Adipocyte (in vitro differentiated cells): ENCODE measurements at places on chromosomes 7 and 10.

DNA sequence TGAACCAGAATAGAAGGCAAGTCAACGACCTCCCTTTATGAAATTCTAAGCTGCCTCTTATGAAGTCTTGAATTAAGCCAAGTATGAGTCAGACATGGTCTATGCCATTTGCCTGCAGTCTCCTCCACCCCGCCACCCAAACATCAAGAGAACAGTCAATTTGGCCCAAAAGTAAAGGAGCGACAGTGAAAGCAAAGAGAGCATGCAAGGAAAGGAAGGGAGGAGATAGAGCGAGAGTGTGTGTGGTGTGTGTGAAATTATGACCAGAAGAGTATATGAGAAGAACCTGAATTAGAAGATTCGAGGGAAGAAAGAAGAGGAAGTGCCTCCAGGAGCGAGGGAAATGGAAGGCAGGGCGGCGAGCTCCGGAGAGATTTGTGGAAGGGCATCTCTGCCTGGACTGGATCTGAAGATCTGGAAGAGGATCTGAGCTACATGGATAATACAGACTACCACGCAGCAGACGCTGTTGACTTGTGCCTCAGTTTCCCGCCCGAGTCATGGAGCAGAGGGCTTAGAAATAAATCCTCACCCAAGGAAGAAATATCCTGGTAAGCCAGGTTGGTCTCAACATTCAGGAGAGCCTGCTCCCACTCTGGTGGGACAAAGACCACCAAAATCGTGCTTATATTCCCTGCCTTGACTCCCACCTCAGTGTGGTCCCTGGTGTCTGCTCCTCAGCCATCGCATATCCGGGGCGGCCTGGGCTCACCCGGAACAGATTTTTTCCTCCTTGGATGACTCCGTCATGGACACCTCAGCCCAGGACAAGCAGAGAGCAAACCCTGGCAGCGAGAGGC lies 459 bp downstream of the ZDHHC6 start:
- peak; percentile 47 for DNase-seq

- no peak for DNase-seq
These were observed 21.4 kb downstream of the STAMBPL1 start for GRCh38 chr10:88901206-88901983.

DNA sequence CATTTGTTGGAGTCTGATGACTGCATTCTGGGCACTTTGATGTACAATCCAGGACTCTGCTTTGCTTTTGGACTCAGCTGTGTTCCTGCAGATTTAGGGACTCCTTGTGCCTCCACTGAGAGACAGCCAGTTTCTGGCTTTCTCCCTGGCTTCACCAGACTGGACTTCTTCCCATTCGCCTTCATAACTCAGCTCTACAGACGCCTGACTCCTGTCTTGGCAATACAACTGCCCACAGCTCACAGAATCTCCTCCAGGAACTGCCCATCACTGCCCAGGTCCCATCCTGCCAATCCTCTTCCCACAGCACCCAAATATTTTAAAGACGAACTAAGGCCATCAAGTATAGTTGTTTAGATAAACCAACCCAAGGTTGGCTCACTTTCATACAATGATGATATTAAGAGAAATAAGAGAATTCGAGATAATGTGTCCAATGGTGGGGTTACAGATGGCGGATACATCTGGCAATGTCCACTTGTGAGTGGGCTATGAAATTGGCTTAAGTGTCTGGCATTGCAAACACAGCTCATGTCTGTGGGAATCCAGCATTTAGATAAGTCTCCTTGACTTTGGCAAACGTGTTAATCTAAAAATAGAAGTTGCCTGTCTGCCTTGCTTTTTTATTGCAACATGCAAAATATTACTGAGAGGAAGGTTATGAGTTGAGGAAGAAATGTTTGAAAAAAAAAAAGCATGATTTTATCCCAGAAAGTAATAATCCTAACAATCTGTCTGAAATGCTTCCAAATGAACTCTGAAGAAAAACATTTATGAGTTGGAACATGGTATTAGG lies 95.1 kb downstream of the ITGA8 start:
- peak; percentile 93 for DNase-seq

- no peak for DNase-seq
These were observed 71.2 kb downstream of the APBB1IP start for GRCh38 chr10:26509307-26509706.

GRCh38 chr10:47277352-47278151 lies 22.4 kb upstream of the GDF10 start:
- DNase-seq, result no peak

DNA sequence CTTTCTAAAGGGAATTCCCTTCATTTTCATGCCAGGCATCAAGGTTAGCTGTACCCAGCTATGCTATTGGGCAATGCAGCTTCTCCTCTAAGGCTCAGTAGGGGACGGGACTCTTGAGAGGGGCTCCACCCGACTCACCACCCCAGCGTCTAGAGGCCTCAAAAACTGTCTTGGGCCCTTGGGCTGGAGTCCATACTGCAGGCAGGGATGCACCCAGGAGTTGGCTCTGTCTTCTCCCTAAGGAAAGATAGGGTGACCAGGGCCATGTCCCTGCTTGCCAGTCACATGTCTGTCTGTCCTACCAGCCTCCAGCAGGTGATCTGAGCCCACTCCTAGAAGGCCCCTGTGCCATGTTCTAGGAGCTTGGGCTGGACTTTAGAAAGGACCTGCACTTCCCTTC lies 1.2 kb downstream of the OPN4 start:
- no peak for DNase-seq

DNA sequence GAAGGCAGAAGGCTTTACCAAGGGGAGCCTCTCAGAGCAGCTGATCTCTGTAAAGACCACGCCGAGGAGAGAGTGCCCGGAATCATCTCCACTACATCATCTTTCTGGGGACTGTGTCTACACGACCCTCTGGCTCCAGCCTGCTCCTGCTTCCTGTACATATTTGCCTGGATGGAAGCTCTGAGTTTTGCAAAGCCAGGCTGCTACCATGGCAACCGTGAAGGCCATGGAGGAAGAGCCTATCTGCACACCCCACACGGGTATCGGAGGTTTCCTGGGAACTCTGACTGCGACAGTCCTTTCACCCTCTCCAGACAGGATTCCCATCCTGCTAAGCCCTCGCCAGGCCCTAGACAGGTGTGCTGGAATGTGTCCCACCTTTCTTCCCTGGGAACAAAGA lies 83.4 kb upstream of the TNRC18 start:
- no peak for DNase-seq

GRCh38 chr10:36114913-36115312 lies 472.8 kb upstream of the FZD8 start:
- DNase-seq, result peak; percentile 67

DNA sequence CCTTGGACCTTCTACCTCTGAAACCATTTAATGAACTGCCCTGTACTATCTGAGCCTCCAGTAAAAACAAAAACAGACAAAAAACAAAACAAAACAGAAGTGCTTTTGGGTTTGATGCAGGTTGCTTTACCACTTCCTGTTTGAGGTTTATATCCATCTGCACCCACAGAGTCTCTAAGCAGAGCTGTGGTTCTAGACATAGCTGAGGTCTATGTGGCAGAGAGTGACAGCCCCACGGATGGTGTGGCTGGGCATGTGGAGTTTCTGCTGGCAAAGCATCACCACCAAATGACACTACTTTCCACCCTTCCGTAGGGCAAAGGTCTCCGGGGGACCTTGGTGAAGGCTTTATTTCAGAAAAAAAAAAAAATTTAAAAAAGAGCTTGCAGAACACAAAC lies 754.2 kb downstream of the GRID1 start:
- no peak for DNase-seq

DNA sequence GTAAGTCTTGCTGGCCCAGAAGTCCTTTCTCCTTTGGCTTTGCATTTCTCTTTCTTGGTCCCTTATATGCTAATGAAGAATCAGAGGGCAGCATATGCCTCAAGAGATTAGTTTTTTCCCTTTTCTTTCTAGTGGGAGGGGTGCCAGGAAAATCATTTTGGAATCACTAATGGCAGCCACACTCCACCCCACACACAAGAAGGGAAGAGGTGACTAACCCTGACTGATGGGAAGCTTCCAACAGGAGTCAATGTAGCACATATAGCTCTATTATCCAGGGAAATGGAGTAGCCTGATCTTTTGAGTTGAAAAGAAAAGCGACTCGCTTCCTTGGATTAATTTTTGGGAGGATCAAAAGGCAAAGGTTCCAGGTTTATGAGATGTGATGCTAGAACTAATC lies 225.3 kb downstream of the KIF20B start:
- no peak for DNase-seq

- DNase-seq, result no peak
These were observed 755.3 kb upstream of the GALNT17 start for GRCh38 chr7:70376561-70377031.

DNA sequence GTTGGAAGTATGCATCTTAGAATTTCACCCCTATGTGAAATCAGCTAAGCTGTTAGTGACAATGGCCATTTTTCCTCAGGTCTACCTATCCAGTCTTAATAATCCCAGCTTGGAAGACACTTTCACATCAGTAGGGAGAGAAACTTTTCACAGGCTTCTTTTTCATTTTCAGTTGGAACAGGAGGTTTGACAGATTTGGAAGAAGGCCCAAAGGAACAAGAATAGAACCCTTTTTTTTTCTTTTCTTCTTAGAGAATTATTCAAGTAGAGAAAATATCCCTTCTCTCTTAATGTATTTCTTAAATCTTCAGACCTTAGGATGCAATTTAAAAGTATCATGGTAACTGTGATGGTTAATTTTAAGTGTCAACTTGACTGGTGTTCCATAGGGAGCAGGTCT lies 410.5 kb upstream of the C7orf33 start:
- no peak for DNase-seq

DNA sequence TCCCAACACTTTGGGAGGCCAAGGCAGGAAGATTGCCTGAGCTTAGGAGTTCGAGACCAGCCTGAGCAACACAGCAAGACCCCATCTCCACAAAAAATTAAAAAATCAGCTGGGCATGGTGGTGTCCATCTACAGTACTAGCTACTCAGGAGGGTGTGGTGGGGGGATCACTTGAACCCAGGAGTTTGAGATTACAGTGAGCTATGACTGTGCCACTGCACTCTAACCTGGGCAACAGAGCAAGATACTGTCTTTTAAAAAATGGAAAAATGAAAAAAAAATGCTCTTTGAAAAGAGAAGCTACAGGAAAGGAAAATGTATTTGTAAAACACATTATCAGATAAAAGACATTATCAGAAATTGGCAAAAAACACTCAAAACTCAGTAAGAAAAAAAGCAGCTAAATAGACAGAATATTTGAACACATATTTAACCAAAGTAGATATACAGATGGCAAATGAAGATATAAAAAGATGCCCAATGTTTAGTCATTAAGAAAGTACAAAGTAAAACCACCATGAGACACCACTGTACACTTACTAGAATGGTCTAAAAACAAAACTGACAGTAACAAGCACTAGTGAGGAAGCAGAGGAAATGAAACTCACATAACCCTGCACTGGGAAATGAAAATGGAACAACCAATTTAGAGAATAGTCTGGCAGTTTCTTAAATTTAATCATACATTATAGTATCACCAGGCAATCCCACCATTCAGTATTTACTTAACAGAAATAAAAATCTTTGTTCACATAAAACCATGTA lies 40.5 kb downstream of the NRBF2 start:
- no peak for DNase-seq

- no peak for DNase-seq
These were observed 215.9 kb downstream of the GPR158 start for GRCh38 chr10:25390733-25391132.

DNA sequence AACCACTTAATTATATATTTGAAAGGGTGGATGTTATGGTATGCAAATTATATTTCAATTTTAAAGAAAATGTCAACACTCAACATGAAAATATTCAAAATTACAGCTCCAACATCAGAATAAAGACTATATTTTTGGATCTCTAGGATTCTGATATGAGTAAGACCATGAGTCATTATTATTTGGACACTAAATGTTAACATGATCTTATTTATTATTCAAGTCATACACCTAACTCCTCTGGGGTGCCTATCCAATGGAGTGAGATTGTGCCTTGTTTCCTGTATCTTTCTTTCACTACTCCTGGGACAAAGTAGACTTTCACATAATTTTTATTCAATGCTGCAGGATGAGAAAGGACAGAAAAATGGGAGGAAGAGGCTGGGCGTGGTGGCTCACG lies 135.2 kb upstream of the PRSS1 start:
- DNase-seq, result no peak

GRCh38 chr7:139543801-139544603 lies 20.5 kb downstream of the CLEC2L start:
- no peak for DNase-seq

DNA sequence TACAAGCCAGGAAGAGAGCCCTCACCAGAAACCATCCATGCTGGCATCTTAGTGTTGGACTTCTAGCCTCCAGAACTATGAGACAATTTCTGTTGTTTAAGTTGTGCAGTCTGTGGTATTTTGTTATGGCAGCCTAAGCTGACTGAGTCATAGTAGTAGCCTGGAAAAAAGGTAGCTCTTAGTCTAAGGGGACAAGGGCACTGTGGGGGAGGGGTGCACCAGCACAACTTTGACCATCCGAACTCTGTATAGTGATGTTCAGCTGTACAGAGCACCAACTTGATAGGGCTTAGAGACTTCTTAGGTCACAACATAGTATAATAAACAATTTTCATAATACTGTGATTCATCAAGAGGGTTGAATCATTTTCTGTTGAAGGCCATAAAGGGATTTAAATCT lies 14.3 kb downstream of the EIF4EBP2 start:
- DNase-seq, result peak; percentile 30

- DNase-seq, result peak; percentile 34
These were observed 266.1 kb downstream of the PARD3 start for GRCh38 chr10:34549001-34549400.

GRCh38 chr10:36117231-36117630 lies 475.1 kb upstream of the FZD8 start:
- DNase-seq, result no peak

- DNase-seq, result no peak
These were observed 41.8 kb downstream of the PDLIM1 start for GRCh38 chr10:95248989-95249388.

DNA sequence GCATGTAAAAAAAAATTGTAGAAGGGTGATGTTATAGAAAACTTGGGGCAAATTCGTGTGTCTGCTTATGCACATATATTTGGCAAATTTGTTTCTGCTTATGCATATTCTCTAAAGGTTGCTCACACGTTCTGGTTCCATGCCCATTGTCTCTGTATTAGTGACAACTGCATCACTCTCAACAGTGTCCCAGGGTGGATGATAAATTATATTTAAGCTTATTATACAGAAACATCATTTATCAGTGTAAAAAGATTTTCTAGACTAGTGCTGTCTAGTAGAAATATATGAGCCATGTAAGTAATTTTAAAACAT lies 4.1 kb downstream of the STK31 start:
- no peak for DNase-seq

GRCh38 chr7:116920359-116920758 lies 32.9 kb upstream of the ST7 start:
- no peak for DNase-seq

DNA sequence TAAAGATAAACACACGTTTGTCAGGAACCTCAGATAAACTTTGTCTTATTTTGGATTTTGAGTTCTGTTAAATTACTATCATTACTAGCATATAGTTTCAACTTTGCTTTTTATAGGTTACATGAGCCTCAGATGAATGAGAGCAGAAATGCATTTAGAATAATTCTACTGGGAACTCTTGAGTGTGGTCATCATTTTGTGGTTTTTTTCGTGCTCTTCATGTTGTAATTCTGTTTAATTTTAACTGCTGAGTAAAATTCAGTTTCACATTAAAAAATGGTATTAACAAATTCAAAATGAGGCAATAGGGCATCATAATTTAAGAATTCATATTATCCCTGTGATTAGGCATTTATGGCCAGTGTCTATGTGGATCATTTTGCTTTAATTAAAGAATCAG lies 72.9 kb downstream of the GNAI1 start:
- DNase-seq, result no peak
